ENCODE measurements at places on chromosomes 4 and X.

DNA sequence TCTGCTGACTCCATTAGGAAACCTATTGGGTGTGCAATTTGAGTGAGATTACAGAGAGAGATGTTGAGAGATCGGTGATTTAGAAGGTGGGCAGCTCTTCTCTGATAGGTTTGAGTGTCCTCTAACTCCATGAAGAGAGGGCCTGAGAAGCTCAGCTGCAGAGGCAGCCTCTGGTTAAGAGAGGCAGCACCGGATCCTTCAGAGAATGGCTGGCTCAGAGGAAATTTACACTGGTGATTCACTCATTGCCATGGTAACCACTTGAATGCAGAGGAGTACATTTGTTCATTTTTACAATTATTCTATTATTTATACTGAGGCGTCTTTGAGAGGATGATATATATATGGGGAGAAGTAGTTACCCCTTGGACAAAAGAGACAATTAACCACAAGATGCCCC, 171.7 kb downstream of the PDGFRA start:
- peak; percentile 28 for DNase-seq

DNA sequence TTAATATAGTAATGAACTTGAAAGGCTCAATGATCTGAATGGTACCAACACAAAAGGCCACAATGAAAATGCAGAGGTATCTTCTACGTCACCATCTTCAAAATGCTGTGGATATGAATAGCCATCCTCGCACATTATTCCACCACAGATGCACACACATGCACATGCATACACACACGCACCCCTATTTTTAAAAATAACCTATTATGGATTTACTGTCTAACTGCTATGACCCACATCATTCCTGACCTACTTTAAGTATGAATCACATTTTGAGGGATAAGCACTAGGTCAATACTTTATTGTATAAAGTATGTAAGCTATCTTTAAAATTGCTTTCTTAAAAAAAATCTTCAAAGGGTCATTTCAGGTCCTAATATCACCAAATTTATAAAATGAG, 24.4 kb upstream of the CORIN start:
- DNase-seq, result no peak

DNA sequence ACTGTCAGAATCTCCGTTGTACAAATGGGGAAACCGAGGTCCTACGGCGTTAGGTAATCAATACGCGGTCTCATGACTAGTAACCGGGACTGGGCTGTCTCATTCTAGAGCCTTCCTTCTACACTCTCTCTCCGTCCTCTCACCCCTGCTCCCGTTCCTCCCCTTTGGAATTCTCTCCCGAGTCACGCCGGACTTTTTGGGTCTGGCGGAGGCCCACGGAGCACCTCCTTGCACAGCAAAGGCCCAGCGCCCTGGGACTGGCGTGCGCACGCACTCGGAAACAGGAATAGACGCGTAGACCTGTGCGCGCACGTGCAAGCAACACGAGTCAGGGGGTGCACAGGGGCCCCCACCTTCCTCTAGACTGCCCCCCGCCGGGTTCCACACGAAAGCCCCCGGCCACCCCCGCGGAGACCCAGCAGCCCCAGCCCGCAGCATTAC, 361 bp downstream of the QDPR start:
- peak; percentile 27 for DNase-seq

GRCh38 chr4:122540838-122541237, 80.0 kb downstream of the IL21 start:
- DNase-seq, result no peak

- no peak for DNase-seq
Measured at GRCh38 chrX:3712051-3712869, 1.2 kb downstream of the PRKX start.

DNA sequence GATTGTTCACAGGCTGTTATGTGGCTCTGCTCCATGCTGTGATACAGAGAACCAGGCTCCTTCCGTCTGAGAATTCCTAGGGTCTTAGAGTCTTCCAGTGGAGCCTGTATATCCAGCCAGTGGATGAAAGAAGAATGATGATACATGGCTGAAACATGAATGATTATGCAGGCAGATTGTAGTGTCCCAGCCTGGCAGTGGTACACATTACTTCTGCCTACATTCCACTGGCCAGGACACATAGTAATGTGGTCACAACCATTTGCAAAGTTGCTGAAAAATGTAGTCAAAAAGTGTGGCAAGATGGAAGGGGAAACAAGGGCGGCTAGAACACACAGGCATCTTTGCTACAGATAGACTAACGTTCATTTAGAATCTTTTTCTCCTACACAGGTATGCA, 4.5 kb upstream of the GBA3 start:
- no peak for DNase-seq

- DNase-seq, result no peak
Measured at GRCh38 chrX:15956681-15957080, 102.1 kb upstream of the AP1S2 start.

DNA sequence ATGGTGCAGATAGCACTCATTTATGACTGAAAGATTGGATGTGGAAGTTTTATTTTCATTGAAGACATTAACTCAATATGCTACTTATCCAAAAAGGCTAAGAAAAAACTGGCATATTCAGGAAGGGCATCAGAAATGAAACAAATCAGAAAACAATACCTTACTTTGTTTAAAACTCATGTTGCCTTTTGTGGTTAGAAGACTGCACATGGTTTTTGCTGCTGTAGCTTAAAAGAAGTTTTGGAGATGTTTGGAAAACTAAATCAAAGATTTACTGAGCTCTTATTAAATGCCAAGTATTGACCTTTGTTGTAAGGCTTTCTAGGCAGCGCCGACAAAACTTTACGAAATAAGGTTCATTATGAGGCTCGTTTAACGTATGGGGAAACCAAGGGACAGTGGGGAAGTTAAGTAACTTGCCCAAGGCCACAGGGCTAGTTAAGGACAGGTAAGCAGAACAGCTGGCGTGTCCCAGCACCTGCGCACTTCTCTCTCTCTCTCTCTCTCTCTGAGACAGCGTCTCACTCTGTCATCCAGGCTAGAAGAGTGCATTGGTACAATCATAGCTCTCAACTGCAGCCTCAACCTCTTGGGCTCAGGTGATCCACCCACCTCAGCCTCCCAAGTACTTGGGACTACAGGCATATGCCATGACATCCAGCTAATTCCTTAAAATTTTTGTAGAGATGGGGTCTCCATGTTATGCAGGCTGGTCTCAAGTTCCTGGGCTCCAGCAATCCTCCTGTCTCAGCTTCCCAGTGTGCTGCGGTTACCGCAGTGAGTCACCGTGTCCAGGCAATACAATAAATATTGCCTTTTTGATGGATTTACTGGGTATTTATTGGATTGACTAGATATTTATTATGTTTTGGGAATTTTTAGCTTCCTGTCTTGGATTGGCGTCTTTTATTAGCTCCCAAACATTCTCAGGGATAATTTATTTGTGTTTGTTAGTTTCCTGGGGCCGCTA, 16.1 kb downstream of the LRP2BP start:
- DNase-seq, result no peak

- DNase-seq, result no peak
Measured at GRCh38 chr4:158195297-158195696, 15.0 kb upstream of the TMEM144 start.

- no peak for DNase-seq
Measured at GRCh38 chrX:68387776-68388175, 45.5 kb downstream of the OPHN1 start.

GRCh38 chr4:7418131-7418943, 16.4 kb downstream of the PSAPL1 start:
- DNase-seq, result no peak

- DNase-seq, result no peak
Measured at GRCh38 chr4:86398187-86398586, 38.3 kb upstream of the MAPK10 start.

- no peak for DNase-seq
Measured at GRCh38 chr4:160675550-160675949, 1488.2 kb downstream of the FSTL5 start.

GRCh38 chr4:134465417-134465816, 263.8 kb upstream of the PABPC4L start:
- DNase-seq, result no peak

- DNase-seq, result peak; percentile 14
Measured at GRCh38 chr4:76194325-76194724, 19.3 kb downstream of the SCARB2 start.

- DNase-seq, result no peak
Measured at GRCh38 chr4:2334826-2335728, 73.2 kb upstream of the MXD4 start.

DNA sequence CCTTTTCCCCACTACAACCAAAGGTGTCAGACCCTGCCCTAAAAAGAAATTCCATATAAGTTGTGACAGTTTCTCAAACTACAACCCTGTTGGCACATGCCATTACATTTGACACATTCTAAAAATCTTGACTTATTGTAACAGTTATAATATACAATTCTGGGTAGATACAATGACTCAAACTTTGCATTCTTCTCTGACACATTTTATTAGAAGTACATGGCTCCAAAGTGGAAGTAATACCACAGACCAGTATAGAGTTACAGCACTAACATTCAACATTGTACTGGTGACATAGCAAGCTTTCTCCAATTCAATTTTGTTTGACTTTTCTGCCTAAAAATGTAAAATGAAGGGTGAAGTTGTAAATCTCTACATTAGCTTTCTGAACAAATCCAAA, 196.6 kb upstream of the ETNPPL start:
- no peak for DNase-seq

GRCh38 chrX:120746153-120746552, 116.3 kb upstream of the C1GALT1C1 start:
- DNase-seq, result no peak

- no peak for DNase-seq
Measured at GRCh38 chr4:148159793-148160192, 282.4 kb downstream of the NR3C2 start.

DNA sequence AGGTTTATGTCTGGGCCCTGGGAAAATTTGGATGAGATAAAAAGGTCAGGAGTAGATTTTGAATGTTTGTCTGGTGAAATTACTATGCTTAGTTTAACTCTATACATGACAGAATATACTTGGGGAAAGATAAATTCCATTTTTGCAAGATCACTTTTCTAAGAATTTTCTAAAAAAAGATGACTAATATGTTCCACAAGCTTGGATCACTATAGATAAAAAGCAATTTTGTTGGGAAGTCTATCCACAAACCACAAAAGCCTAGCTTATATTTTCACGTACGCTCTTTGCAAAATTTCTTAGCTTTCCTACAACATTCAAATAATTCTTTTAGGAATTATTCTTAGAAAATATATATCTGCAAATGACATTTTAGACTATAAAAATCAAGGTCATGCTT, 20.6 kb upstream of the COQ2 start:
- DNase-seq, result no peak

- no peak for DNase-seq
Measured at GRCh38 chr4:4948370-4948769, 70.9 kb downstream of the CYTL1 start.

GRCh38 chr4:81518762-81519426, 47.2 kb upstream of the RASGEF1B start:
- DNase-seq, result no peak

DNA sequence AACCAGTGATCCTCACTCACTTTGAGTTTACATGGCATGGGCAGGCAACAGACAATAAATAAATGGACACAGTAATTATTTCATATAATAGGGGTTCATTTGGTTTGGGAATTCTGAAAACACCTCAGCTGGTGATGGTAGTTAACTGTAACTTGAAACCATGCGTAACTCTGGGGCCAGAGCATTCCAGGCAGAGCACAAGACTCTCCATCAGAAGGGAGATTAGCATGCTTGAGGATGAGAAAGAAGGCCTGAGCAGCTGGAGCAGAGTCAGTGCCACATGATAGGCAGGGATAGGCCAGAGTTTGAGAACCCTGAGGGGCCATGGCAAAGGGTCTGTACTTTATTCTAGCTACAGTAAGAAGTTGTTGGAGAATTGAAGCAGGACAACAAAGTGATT, 56.3 kb upstream of the CXCL8 start:
- DNase-seq, result no peak

DNA sequence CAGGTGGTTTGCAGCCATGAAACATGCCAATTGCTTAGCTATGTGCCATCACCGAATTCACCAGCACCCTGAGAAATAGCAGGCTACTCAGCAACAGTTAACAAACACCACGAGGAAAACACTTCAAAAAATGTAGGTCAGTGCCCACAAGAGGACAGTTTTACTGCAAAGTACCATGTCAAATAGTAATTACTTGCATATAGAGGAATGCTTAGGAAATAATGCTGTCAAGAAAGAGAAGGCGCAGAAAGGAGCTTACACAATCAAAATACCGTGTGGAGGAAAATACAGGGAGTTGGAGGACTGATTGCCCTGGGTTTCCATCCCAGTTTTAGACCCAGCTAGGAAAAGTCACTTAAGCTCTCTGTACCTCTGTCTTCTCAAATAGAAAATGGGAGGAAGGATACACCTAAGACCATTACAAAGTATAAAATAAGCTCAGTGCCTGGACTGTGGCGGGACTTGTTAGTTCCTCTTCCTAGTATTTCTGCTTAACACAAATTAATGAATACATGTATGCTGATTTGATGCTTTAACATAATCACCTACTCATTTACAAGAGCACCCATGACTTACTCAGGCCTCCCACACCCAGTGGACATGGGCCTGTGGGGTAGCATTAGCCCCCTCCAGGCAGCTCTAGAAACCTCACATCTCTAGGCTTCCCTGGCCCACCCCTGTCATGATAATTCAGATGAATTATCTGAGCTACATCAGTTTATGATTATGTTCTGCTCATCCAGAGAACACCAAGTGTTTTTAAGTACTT, 44.5 kb upstream of the IL21 start:
- DNase-seq, result no peak

DNA sequence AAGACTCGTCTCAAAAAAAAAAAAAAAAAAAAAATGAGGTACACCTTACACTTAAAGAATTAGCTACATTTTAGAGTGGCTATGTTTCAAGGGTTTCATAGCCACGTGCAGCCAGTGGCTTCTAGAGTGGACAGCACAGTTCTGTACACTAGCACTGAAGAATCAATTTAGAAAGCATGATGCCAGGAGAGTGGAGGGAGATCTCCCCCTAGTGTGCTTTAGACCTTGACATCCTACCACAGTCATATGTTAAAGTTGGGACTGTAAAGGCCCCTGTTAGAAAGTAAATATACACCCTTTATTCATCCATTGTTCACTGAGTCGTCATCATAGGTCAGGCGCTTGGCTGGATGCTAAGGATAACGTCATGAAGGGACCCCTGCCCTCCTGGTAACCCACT, 179.4 kb downstream of the QDPR start:
- DNase-seq, result no peak

DNA sequence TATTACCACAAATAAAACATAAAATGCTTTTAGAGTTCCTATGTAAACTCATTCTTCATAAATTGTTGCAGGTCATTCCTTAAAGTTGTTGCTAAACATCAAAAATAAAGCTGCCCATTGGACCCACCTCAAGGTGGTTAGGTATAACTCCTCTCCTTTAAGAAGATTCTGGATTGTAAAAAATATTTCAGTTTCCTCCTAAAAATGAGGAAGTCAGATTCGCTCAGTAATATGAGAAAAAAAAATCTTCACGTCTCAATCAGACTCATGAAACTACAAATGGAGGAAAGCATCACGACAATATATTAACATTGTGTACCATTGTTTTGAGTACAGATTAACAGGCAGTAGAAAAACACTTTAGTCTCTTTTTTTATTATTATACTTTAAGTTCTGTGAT, 105.9 kb downstream of the DDX60 start:
- DNase-seq, result no peak

- no peak for DNase-seq
Measured at GRCh38 chrX:40761762-40762161, 26.4 kb upstream of the MED14 start.
